ENCODE measurements at places on chromosomes 5 and 9.
A peak's percentile ranks its signal among the peaks of the same experiment; 100 is the strongest.

DNA sequence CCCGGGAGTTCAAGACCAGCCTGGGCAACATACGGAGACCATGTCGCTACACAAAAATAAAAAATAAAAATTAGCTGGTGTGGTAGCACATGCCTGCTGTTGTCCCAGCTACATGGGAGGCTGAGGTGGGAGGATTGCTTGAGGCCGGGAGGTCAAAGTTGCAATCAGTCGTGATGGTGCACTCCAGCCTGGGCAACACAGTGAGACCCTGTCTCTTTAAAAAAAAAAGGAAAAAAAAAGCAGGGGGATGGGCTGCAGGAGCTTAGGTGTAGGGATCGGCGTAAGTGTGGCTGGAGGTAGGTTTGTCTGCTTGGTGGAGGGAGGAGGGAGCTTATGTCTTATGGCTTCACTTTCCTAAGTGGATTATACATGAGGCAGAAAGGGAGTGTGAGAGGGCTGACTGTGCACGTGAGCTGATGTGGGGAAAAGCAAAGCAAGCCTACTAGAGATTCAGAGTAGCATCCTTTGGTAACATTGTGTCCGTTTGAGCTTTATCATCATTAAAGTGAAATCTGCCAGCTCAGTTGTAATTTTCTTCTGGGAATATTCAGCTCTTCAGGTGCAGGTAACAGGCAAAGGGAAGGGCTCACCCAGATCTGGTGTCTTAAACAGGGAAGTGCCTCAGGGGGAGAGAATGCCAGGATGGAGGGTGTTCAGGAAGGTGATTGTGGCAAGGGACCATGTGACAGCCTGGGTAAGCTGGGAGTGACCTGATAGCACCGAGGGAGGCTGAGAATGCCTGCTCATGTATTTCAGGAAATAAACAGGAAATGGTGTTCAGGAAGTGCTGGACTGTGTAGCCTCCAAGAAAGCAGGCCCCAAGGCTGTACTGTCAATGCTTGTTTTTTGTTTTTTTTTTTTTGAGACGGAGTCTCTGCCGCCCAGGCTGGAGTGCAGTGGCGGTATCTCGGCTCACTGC is 17.6 kb upstream of the SETX start:
- DNase-seq = no peak

DNA sequence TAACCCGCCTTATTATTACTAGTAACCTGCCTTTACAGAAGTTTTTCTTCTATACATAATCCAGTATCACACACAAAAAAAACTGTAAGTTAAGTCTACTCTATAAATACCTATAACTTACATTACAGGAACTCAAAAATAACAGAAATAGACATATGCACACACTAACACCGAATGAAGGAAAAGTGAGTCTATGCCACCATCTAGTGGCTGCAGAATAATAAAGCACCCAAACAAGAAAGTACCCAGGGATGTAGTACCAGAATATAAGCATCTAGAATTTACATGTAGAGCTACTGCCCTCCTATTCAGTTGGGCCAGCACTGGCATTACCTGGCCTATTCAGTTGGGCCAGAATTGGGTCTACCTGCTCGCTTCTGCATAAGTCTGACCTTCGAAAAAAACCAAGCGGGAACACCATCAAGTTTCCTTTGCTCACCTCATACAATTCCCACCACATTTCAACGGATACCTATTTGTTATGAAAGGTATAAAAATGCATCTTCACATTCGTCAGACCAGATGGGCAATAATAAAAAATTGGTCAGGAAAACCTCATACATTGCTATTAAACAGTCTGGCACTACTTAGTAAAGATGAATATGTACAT is 4.0 kb upstream of the NIPSNAP3A start:
- DNase-seq = no peak

- no peak for DNase-seq
Observed at GRCh38 chr9:6785682-6786081, 27.9 kb downstream of the KDM4C start.

DNA sequence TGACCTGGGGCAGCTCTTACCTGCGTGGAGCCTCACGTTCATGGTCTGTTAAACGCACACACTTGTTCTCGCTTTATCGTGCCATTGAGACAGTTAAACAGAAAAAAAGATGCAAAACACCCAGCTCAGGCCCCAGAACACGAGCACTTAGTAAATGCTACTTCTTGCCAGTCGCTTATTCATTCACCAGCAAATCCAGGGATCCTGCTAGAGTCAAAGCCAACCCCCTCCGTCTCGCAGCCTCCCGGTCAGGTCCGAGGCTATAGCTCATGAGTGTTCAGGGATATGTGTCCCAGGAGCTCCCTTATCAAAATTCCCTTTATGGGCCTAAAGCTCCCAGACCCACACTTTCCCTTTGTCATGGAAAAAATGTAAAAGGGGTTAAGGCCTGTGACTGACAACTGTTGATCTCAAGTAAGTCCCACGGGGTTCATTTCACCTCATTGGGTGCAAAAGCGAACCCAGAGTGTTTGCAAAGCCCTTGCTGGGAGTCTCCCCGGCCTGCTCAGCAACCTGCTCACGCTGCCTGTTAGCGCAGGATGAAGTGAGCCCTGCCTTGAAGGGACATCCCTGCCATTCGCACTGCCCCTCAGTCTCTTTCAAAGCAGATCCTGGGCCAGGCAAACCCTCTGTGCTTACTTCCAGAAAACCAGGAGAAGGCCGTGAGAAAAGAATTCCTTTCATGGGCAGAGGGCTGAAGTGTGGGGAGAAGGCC is 40.7 kb downstream of the HRH2 start:
- no peak for DNase-seq

GRCh38 chr5:53749621-53750020 is 189.2 kb downstream of the NDUFS4 start:
- no peak for DNase-seq

DNA sequence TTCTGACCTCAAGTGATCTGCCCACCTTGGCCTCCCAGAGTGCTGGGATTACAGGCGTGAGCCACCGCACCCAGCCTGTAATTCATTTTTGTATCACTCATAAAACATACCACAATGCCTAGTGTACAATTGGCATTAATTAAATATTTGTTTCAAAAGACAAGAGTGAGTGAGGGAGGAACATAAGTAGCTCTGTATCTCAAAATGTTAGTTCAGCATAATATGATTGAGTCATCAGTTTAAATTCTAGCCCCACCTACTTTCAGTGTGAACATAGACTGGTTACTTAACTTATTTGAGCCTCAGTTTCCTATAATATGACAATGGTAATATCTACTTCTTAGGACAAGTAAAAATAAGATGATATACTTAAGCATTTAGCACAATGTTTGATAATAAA is 26.9 kb downstream of the INVS start:
- DNase-seq = no peak

GRCh38 chr5:132491368-132492364 is 1.1 kb upstream of the IRF1 start:
- DNase-seq = peak; percentile 30

DNA sequence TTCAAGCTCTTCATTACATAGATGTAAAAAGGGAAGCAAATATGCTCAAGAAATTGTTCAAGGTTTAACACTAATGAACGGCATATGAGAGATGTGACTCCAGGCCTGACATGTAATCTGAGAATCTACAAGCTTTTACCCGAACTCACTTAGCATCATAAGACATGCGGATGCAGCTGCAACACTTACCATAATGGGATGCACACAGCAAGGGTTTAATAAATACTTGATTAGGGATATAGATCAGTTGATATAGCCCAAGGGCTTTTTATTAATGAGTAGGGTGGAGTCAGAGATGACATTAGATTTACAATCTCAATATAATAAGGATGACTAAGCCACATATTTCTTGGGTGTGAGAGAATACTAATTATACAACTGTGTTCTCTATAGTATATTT is 2215.5 kb downstream of the MAT2B start:
- no peak for DNase-seq

GRCh38 chr9:96133321-96134021 is 168.5 kb downstream of the HSD17B3 start:
- no peak for DNase-seq

DNA sequence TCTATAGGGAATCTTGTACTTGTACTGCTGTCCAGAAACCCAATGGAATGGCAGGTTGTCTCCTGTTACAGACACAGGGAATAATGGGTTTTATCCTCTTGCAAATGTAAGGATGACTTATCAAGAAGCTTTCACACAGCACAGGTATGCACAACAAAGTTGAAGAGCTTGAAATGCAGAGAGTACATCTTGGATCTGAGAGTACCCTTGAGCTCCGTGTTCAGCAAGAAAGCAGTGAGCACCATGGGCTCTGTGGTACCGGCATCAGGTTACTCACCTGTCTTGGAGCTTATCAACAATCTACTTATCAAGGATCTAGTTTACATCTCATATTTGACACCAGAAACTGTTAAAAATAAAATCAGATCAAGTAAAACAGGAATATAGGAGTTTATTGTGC is 22.0 kb upstream of the EMB start:
- DNase-seq = no peak

DNA sequence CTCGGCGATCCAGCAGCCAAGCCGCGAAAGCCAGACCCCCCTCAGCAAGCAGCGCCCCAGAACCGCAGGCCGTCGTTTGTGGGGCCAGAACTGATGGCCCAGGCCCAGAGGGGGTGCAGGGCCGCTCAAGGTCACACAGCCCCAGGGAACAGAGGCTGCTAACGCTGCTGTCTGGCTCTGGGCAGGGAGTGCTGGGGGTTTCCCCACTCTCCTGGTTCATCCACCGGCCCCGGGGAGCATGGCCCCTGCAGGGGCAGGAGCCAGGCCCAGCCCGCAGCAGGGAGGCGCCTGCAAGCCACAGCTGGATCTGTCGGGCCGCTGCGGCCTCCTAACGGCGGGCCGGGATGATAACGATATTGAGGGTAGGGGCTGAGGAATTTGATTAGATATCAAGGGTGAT is 64.8 kb upstream of the IGFBPL1 start:
- DNase-seq = no peak

DNA sequence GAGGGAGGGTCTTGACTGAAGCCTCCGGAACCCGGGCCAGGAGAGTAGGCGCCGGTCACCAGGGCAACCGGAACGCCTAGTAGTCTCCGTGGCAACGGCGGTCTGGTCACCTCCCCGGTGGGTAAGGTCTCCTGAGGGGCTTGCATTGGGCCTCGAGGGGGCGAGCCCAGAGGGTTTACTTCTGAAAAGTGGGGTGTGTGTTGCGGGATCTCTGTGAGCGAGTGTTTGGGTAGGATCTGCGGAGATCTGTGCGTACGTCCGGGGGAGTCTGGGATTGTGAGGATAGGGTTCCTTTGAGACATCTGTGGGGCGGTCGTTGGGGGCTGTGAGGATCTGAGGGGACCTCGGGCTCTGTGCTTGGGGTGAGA is at the start of gene FAM221B:
FAM221B (minus strand) TSS at position 17 of the 368 bp plus-strand sequence. CDS start 2,571 bp downstream, outside the sequence.
- DNase-seq = peak; percentile 81

DNA sequence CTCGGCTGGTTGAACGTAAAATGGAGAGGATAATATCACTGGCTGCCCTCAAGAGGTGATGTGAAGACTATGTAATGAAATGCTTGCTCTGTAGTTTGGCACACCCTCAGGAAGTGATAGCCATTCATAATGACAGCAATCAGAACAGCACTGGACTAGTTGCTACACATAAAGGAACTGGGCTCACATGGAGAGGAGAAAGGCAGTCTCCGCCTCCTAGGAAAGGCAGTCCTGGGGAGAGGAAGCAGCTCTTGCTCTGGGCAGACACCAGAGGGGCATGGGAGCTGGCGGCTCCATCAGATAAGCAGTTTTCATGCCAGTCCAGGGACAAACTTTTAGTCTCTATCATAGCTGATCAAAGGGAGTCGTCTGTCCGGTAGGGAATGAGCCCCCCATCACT is 46.9 kb downstream of the ARHGEF37 start:
- DNase-seq = no peak

- no peak for DNase-seq
Observed at GRCh38 chr9:133202688-133203453, 6.2 kb downstream of the OBP2B start.

DNA sequence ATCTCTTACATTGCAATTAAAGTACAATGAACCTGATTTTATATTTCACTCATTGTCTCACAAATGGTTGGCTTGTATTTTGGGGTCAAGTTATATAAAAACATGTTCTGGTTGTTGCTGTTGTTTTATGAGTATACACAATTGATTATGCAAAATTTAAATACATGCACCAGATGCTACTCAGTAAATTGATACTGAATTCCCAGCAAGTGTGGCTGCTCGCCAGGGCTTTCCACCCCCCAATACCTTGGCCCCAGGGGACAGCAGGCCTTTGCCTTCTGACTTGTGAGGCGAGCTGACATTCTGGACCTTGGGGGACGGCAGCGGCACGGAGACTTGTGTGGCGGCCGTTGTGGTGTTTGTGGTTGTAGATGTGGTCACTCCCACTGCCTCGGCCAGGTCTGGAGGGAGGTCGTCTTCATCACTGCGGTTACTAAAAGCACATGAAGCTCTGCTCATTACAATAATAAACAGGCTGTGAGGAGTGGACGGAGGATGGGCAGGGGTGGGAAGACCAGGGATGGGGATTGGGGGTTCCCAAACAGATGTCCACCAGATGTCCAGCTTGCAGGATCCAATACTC is 27.0 kb upstream of the FRRS1L start:
- no peak for DNase-seq

DNA sequence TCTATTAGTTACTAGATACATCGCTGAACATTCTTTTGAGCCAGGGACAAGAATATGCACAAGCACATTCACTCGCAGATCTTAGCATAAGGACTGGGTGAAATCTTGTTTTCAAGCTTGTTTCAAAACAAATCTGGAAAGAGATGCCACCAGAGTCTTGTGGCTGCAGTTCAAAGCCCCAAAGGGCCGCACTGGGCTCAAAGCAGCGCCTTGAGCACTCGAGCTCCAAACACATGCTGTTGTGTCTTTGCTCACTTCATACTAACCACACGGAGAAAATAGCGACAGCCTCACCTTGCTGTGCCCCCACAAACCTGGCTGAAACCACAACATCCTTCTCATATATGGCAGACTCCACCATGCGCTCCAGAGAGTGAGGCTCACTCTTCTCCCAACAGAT is 34.2 kb upstream of the IL7R start:
- DNase-seq = no peak

DNA sequence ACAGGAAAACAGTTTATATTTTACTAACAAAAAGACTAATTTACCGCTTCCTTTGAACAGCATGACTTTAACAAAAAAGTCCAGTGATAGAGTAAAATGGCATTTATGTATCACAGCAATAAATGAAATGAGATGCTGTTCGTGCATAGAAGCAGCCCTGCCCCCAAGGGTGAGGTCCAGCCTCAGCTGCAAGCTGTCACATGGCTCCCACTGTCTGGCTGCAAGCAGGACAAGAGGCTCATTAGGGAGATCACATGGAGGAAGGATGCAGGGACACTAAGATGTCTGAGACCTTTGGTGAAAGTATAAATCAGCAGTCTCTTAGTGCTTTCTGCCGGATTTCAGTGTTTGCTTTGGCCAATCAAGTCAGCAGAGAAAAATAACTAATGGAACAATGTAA is 23.0 kb downstream of the GDNF start:
- DNase-seq = no peak

- no peak for DNase-seq
Observed at GRCh38 chr9:130034570-130034969, 8.4 kb downstream of the FNBP1 start.
